ENCODE measurements at places on chromosomes 7 and 10.

DNA sequence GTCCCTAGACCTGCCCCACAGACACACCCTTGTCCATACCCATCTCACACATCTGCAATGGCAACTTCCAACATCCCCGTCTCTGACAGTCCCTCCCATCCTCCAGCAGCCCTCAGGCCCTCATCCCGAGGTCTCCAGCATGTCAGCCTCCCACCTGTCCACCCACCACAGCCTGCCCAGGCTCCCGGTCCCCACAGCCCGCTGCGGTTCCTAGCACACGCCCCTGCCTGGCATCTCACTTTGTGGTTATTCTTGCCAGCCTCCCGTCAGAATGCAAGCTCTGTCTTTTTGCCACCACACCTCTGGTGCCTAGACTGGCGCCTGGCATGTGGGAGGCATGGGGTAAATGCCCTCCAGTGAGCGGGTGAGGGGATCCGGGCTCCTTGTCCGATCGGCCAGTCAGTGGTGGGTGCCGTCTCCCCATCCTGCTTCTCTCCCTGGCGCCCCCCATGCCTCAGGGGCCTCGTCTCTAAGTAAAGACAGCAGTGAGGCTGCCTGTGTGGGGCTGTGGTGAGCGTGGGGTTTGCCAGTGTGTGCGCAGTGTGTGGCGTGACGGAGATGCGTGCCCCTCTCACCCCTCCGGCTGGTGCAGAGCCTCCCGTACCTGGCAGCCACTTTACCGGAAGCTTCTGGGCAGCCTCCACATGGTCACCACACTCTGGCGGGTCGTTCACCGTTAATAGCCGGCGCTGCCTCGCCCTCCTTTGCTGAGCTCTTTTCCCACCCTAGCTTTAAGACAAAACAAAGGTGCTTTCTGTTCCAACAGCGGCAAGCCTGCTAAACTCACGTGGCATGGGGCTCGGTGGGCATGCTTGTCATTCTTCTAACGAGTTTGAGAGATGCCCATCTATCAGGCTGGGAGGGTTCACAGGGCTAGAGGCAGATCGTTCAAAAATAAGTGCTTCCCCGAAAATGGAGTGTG lies 28.5 kb upstream of the TTYH3 start:
- no peak for DNase-seq

- no peak for DNase-seq
These were observed 239.0 kb upstream of the PODXL start for GRCh38 chr7:131795400-131795799.

DNA sequence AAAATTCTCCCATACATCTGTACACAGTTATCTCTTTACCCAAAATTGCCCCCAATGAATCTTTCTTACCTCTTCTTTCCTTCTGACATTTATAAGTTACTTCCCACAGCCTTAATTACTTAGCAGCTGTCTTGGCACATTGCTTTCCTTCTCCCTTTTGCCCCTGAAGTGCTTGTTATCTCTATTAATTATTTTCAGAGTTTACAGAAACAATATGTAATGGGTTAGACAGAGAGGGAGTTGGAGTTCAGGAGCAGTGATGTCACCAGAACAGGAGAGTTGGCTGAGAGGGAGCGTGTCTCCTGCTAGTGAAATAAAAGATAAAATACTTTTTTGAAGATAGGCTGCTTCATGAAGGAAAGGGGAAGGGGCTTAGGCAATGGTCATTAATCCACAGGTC lies 57.4 kb downstream of the ITGB8 start:
- no peak for DNase-seq

GRCh38 chr10:79995979-79996634 lies 47.2 kb upstream of the SFTPD start:
- no peak for DNase-seq

GRCh38 chr10:62527019-62527827 lies 153.1 kb downstream of the ZNF365 start:
- no peak for DNase-seq

DNA sequence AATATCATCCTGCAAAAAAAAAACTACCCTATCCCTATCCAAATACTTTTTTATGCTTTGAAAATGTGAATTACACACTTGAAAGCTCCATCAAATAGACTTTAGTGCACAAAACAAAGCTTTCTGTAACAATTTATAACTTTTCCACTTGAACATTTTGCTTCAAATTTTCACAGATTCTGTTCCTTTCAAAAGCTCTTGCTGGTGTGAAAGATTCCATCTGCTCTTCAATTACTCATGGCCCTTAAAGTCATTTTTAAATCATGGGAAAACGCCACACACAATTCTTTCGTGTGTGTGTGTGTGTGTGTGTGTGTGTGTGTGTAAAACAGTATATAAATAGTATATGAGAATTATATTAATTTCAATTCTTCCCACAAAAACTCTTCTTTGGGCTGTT lies 167.5 kb downstream of the PRPF18 start:
- DNase-seq: no peak

- DNase-seq: no peak
These were observed 102.4 kb downstream of the EXOC4 start for GRCh38 chr7:133355325-133355708.

- DNase-seq: no peak
These were observed 201.0 kb upstream of the ADARB2 start for GRCh38 chr10:1938317-1938716.

All from Calu3 (cell line).